ENCODE measurements at places on chromosomes 16 and 17.

- DNase-seq, result no peak
Measured at GRCh38 chr17:51718983-51719382, 439.5 kb downstream of the CA10 start.

DNA sequence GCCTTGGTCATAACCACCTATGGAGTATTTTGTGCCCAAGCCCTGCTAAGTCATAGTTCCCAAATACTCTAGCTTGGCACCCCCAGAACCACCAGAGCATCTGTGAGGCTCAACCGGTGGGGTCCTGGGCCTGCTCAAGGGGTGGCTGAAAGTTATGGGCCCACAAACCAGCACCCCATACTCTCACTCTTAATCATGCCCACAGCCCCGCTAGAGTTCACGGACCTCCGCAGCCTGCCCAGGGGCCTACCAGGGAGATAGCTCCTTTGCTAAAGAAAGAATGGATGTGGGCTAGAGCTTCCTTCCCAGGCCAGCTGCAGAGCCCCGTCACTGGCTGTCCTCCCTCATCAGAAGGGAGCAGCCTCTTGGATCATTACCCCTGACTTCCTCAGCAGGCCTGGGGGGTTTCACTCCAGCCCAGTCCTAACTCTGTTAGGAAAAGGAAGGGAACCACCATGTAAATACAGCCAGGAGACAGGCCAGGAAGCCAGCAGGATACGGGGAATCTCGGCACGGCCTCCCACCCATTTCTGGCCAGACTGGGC is 1.4 kb downstream of the GIT1 start:
- no peak for DNase-seq

- no peak for DNase-seq
Measured at GRCh38 chr17:44646280-44646679, 10.0 kb upstream of the MEIOC start.

DNA sequence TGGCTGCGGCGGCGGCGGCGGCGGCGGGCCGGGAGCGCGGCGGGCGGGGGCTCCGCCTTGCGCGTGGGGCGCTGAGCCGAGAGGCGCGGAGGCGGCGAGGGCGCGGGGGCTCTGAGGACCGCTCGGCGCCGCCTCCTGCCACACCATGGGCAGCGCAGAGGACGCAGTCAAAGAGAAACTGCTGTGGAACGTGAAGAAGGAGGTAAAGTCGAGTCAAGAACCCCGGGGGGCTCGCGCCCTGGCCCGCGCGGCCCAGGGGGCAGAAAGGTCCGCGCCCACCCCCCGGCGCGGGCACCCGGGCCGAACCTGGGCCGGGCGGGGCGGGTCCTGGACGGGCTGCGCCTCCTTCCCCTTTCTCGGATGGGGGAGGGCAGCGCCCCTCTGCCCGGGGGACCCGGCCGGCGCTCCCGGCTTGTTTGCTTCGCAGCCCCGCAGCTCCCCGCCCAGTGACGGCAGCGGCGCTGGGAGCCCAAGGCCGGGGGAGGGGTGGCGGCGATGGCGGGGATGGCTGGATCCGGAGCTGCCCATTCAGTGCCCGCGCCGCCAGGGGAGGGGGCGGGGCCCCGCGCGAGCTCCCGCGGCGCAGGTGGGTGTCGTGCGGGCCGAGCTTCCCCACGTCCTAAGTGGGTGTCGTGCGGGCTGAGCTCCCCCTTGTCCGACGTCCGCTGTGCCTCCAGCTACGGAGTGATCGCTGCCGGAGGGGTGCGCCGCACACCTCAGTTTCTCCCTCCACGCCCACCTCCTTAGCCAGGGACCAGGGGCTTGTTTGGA is 428 bp downstream of the SGSM2 start:
- peak; percentile 75 for DNase-seq

DNA sequence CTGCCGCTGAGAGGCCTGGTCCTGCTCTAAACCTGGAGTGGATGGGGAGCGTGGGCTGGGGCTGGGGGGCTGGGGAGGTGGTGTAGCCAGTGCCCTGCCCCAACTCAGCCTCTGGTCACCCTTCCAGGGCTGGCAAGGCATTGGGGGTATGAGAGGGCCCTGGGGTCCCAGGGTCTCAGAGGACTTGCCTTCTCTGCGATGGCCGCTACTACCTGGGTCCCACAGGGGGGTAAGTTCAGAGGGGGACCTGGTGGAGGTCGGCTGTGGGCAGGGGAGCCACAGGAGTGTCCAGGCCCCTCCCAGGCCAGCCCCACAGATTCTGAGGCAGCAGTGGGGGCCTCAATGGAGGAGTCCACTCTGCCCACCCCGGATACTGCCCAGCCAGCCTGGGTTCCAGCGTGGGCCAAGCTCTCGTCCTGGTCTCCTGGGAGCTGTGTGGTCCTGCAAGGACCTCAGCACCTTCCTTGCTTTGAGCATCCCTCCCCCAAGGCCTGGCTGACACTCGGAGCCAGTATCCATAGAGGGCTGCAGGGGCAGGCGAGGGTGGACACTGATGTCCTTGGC is 20.5 kb downstream of the JPH3 start:
- DNase-seq, result no peak

DNA sequence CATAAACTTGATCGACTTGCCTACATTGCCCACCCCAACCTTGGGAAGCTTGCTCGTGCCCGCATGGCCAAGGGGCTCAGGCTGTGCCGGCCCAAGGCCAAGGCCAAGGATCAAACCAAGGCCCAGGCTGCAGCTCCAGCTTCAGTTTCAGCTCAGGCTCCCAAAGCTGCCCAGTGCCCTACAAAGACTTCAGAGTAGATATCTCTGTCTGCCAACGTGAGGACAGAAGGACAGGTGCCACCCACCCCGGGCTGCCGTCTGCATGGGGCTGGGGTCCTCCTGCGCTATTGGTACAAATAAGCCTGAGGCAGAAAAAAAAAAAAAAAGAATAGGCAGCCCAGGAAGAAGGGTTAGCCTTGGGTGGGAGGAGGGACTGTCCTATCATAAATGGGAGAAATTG is 37.1 kb downstream of the DNAH2 start:
- DNase-seq, result no peak

GRCh38 chr16:58035356-58036170 is 10.0 kb downstream of the MMP15 start:
- DNase-seq, result no peak

DNA sequence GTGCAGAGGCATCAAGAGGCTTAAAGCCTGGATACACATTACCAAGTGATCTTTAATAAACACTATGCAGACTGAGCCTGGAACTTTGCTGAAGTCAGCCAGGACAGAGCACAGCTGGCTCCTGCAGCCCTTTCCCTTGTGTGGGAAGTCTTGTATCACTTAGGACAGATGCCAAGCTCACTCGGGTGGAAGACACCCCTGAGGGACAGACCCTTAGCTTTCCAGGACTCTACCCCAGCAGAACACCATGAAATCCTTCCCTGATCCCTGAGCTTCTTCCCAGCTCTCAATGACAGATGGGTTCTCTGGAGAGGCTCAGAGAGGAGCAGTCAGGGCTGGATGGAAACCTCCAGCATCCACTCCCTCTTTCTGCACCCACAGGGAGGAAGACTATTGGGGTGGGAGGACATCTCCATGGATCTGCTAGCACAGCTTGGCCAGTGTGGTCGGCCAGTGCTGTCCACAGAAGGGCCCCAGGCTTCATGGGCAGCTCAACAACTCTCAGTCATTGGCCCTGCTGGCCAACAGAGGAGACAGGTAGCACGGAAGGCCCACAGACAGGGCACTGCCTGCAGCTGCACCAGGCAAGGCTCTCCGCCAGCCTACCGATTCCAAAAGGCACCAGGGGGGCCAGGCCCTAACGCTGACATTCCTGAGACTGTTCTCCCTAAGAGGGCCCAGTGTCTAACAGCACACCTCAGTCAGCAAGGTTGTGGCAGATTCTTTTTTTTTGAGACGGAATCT is 15.9 kb downstream of the RAB5C start:
- no peak for DNase-seq

DNA sequence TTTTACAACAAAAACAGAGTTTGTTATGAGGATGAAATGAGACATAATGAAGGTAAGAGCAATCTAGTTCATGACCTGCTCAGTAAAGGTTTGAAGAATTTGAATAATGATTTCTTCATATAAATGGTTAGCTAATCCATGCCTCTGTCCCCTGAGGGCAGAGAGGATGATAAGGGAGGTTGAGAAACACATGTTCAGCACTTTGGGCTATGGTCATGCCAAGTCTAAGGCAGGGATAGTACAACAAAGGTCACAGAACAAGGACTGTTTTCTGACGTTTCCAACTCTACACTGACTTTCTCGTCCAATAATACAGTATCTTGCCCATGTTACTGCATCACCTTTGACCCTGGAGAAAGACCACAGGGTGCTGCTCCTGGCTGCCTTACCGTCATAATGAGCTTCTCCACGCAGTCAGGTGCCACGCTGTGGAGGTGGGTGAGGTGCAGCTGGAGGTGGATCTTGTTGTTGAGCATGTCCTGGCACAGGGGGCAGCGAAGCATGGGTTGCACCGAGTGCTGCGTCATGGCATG is 236.7 kb downstream of the ZFHX3 start:
- no peak for DNase-seq

GRCh38 chr17:14866266-14866665 is 398.9 kb downstream of the PMP22 start:
- no peak for DNase-seq

GRCh38 chr16:74984529-74985296 is at the start of gene WDR59:
WDR59 (minus strand) TSS chr16:74985123; CDS start chr16:74985017, 106 bp downstream.
- peak; percentile 98 for DNase-seq

GRCh38 chr16:52544703-52545102 is 2.2 kb downstream of the TOX3 start:
- no peak for DNase-seq

DNA sequence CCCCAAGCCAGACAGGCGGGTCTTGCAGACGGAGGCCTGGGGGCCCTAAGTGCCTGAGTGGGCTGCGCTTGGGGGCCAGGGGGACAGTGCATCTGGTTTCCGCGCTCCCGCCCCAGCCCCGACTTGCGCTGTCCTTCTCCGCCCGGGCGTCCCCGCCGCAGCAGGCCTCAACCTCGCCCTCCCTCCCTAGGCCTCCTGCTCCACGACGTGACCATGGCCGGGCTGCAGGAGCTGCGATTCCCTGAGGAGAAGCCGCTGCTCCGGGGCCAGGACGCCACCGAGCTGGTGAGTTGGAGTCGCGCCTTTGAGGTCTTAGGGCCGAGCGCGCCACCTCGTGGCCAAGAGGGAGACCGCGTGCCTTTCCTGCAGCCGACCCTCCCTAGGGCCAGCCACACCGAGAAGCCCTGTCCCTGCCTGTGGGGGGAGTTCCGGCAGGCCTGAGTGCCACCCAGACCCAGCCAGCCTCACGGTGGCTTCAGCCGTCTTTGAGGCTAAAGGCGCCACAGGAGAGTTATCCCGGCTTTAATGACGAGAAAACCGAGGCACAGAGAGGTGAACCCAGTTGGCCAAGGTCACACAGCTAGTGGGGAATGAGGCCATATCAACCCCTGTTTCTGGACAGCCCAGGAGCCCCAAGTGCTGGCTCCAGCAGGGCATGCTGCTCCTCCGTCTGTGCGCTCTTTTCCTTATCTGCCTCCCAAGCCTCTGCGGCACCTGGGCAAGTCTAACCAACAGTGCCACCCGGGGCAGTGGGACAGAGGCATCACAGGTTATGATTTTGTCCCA is 12.2 kb upstream of the NDRG4 start:
- DNase-seq, result peak; percentile 71

DNA sequence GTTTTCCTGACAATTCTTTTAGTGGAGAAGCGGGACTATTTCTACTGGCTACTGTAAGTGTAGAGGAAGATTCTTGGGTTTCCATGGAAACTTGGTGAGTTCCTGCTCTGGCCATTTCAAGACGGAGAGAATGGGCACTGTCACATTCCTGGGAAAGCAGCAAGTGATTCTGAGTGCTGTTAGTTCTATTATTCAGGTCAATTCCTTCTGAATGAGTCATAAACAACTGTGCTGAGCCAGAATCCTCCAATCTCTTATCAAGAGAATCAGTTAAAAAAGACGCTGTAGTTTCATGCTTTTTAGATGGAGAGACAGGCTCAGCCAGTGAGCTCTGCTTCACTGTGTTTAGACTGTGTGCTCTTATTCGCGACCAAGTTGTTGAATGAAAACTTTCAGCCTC is 19.6 kb downstream of the AKAP10 start:
- DNase-seq, result no peak

DNA sequence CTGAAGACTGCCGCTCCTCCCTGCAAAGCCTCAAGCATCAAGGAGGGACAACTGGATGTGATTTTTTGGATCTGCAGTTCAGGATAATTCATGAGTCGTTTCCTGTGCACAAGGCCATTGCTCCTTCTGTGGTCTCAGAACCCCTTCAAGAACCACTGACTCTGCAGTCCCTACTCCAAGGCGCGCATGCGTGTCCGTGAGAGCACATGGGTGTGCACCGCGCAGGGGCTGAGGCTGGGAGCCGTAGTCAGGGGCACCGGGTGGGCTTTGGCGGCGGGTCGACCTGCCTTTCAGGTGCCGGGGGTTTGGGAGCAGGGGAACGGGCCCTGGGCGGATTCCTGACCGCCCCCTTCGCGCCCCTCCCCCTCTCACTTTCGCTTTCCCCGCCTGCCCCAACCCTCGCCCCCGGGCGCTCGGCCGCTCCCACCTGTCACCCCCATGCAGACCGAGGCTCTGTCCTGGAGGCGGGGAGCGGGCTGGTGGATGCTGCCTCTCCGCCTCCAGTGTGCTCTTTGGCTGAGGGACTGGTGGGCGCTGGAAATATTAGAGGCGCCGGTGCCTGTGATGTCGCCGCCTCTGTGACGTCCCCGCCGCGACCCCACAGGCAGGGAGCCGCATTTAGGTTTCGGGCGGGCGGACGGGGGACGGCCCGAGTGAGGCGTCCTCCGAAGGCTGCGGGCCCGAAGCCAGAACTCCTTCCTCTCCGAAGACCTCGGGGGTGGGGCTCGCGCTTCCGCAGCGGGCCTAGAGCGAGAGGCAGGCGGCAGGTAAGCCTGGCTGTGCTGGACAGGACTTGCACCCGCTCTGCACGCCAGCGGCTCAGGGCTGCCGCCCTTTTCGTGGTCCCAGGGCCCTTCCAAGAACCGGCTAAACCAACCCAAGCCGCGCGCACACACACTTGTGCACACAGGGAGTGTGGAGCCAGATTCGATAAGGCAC is at the start of gene SPATA32:
Gene SPATA32 (minus strand): TSS at position 518 of the 939 bp plus-strand sequence. CDS start 78 bp downstream, at position 440.
- DNase-seq, result no peak

DNA sequence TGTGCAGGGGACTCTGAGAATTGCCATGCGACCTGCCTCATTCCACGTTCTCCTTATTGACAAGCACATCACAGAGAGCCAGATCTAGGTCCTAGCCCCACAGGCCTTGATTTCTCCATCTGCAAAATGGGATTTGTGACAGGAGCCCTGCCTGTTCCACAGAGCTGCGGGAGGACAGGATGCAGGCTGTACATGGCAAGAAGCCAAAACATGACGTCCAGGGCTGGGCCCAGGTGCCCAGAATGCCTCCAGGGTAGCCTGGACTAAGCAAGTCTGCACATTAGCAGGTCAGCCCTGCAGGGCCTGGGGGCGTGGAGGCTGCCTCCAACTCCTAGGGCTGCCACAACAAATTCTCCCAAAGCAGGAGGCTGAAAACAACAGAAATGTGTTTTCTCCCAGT is 235.7 kb upstream of the SDK2 start:
- DNase-seq, result no peak

- no peak for DNase-seq
Measured at GRCh38 chr16:65876624-65877023, 489.9 kb upstream of the CDH5 start.
